ENCODE measurements at places on chromosomes 3 and 15.

GRCh38 chr15:61099020-61099810 is 129.9 kb downstream of the RORA start:
- no peak for DNase-seq

- DNase-seq, result no peak
Observed at GRCh38 chr3:12578742-12579141, 21.9 kb downstream of the MKRN2 start.

GRCh38 chr3:21942328-21942727 is 191.3 kb upstream of the ZNF385D start:
- DNase-seq, result no peak

DNA sequence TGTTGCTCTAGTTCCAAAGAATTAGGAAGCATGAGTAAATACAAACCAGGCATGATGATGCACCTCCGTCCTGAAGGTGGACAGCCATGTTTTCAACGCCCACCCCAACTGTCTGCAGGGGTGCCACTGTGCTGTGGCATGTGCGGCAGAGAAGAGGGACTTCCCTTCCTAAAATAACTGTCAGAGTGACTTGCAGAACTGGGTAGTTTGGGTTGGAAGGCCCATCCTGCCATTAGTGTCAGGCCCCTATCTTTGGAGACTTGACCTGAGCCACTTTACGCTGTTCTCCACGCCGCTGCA is 17.4 kb upstream of the STAB1 start:
- no peak for DNase-seq

- no peak for DNase-seq
Observed at GRCh38 chr3:6640907-6641306, 220.0 kb upstream of the GRM7 start.

- DNase-seq, result no peak
Observed at GRCh38 chr15:71207141-71207540, 91.9 kb downstream of the THSD4 start.

DNA sequence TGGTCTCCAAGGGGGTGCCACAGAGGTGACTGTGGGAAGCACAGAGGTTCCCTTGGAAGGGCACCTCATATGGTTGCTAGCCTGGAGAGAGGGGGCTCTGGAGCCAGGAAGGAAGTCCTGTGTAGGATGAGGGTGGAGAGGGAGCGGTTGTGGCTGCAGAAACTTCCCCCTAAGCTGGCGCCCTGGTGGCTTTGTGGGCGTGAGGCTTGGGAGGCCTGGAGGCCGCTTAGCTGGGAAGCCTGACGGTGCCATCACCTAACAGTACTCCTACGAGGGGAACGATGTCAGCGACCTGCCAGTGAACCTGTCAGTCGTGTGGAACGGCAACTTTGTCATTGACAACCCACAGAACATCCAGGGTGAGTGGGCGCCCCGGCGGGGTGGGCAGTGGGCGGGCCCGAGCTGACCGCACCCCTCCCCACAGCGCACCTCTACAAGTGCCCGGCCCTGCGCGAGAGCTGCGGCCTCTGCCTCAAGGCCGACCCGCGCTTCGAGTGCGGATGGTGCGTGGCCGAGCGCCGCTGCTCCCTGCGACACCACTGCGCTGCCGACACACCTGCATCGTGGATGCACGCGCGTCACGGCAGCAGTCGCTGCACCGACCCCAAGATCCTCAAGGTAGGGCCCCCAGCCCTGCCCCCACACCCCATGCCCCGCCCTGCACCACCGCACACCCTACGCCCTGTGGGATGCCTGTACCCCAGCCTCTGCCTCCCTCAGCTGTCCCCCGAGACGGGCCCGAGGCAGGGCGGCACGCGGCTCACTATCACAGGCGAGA is 31.0 kb downstream of the PLXNA1 start:
- no peak for DNase-seq

DNA sequence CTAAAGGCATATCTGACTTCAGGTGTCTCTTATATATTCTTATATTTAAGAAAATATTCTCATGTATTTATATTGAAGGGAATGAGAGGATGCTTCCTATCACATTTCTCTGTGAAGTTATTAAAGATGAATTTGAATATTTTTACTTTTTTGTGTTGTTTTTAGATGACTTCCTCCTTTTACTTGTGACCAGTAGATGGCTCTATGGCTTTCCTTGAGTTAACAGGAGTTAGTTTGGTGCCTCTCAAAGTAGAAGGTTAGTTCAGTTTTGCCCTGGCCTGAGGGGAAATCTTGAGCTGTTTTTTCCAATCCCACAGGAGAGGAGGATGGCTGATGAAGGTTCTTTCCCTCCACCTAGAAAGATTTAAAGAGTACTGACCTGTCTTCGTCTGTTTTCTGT is 80.7 kb downstream of the SQOR start:
- no peak for DNase-seq

DNA sequence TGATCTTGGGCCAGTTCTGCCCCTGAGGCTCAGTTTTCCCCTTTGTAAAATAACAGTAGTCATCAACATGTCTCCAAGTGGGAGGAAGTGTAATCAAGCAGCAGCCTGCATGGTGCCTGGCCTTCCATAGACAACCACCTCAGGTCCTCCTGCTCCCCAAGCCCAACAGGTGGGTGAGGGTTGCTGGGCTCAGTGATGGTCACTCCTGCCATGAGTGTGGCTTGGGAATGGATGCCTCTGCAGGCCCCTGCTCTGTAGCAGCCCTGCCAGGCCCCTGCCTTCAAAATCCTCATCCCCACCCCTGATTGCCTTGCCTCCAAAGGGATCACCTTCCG is 59.1 kb upstream of the SLC6A1 start:
- no peak for DNase-seq

DNA sequence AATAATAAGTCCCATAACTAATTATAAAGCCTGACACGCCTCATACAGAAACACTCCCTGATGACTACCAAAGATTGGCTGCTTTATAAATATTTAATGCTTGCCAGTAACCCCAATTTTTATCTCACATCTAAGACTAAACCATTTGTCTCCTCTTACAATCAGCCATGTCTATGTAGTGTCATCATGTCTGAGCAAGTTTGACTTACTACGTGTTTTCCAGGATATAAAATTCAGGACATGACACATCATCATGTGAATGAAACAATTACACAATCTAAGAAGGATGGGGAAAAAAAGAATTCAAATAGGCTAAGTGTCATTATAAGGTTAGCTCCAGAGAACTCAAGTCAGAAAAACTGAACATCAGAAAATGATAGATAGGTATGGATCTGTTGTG is 208.7 kb downstream of the MECOM start:
- no peak for DNase-seq

- DNase-seq, result no peak
Observed at GRCh38 chr3:171113716-171114115, 87.2 kb upstream of the SLC2A2 start.

DNA sequence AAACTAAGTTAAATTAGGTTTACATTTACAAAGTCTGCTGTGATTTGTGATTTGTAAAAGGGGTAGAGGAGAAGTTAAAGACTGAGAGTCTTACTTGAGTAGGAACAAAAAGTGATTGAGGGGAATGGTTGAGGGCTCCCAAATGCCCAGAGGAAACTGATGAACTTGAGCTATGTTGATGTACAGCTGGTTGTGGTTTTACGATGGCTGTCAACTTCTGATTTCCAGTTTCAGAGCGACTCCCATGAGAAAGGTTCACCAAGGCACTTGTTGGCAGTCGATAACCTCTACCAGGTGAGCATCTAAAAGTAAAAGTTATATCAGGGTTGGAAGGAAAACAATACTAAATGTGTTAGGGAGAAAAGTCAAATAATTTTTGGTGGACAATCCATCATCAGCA is 91.0 kb downstream of the XRN1 start:
- DNase-seq, result no peak

GRCh38 chr3:14849638-14850230 is 31.0 kb downstream of the FGD5 start:
- no peak for DNase-seq

DNA sequence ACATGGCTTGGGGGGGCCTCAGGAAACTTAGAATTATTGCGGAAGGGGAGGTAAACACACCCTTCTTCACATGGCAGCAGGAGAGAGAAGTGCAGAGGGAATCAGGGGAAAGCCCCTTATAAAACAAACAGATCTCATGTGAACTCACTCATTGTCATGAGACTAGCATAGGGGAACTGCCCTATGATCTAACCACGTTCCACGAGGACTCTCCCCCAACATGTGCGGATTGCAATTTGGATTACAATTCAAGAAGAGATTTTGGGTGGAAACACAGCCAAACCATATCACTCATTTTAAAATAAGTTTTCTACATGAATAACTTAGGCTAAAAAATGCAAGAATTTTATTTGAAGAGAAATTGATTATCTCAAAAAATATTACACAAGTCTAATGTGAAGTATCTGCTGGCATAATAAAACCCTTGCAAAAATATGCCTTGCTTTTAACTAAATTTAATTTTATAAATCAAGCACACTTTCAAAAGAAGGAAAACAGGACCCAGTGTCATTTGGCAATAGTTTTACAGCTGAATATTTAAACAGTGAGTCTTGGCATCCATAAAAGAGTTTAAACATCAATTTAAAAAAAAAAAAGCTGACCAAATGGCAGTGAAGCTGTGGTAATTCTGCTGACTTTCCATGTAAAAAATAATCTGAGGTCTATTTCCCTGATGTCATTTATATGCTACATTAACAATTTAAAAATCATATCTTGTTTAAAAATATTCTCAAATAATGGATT is 1057.2 kb downstream of the NAALADL2 start:
- DNase-seq, result no peak
